ENCODE measurements at places on chromosomes 7 and 10.

DNA sequence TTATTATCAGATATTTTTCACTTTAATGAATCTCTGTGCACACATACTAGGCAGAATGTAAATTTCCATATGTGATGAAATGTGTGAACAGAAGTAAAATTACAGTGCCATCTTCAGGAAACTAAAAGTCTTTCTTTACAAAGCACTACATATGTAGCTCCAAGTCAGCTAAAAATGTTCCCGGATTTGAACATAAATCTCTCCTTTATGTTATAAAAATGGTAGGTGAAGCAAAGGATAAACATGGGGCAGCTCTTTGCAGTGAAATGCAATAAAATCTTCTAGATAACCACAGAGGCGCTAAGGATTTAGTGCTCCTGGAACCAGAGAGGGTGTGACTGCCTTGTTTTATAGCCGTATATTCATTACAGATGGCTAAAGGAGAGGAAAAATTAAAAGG is 104.9 kb upstream of the C7orf33 start:
- no peak for DNase-seq

DNA sequence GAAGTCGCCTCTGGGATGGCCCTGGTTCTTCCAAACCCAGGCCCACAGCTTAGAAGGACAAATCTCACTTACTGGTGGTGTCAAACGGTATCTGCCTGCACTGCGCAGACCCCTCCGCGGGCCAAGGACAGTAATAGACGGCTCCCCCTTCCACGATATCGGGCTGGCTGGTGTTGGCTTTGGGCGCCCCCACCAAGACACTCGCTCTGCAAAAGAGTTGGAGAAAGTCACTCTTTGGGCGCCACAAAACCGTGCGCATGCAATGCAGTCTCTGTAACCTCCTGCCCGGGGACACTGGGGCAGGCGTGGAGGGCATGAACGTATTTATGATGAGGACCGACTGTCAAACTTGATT is 1.1 kb downstream of the ITGA8 start:
- peak; percentile 9 for DNase-seq

DNA sequence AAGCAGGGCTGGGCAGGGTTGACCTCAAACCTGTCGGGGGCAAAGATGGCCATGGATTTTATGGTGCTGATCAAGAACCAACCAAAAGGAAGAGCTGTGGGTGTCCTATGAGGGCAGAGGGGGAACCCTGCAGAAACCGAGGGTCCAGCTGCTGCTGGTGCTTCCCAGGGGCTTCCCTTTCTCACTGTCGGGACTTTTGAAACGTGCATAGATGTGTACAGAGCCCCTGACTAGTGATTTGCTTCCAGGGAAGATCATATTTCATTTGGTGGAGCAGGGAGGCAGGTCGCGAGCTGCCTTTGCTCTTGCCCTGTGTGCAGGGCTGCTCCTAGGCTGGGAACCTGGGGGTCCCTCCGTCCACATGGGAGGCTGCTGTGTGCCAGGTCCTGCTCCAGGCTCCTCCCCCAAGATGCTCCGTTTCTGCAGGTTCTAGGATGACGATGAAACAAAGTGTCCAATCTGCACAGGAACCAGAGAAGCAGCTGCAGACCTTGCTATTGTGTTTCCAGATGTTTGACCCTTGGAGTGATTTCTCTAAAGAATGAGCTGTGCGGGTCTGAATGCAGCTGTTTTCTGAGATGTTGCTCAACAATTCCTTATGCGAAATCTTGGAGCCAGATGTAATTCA is 9.4 kb upstream of the INPP5A start:
- no peak for DNase-seq

DNA sequence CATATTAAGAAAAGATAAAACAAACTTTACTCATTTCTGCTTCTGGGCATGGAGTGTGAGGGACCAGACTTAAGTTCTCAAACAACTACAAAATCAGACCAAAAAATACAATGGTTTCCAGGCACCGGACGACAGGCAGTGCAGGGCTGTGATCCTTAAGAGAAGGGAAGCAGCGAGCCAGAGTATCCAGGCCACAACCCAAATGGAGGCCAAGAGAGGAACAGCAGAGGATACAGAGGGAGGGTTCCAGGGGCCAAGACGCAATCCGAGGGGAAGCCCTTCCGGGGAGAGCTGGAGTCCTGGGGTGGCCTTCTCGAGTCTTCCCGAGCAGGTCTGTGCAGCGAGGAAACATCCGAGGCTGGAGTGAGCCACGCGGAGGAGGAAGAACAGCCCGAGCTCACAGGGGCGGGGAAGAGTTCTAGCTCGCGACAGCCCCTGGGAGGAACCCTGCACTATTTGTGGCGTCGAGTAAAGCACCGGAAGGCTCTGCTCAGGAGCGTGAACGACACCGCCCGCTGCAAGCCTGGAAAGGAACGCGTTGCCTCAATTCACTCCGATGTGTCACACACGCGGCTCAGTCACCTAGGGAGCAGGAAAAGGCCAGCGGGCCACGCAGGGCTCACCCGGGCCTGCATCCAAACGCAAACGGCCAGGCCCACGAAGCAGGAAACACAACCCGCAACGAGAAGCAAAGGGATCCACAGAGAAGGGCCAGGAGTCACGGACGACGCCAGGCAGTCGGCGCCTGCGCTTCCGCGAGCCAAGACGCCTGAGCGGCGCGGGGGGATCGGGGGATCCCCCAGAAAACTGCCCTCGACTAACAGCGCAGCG is 933 bp upstream of the RNF32 start:
- DNase-seq: no peak

DNA sequence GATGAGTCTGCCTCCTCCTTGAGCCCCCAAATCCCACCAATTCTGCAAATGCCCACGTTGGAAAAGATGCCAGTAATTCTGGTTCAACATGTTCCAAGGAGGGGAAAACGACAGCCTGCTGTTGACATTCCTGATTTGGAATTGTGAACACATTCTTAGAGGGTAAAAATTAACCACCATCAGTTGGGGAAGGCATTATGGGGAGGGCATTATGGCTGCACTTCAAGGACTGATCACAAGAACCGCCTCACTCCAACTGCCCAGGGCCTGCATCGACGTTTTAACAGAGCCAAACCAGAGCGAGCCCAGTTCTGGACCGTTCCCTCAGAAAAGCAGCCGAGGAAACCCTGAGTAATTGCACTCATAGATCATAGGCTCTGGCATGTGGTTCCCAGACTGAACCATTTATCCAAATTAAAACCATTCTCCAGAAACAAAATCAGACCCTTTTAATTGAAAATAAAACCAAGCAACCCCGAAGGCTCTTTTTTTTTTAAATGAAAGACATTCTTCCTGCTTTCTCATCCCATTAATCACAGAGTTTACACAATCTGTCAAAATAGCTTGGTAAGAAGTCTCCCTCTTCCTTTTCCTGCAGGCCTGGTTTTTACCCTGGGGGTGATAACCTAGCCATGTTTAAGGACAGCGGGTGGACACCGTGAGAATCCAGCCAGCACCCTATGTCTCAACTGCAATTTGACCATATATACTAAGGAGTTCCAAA is 8.0 kb downstream of the TNS3 start:
- no peak for DNase-seq

GRCh38 chr7:8204339-8205030 is 57.5 kb downstream of the ICA1 start:
- no peak for DNase-seq

- DNase-seq: no peak
Measured at GRCh38 chr10:27605318-27605717, 101.2 kb downstream of the RAB18 start.

GRCh38 chr10:95560278-95561176 is 644 bp downstream of the SORBS1 start:
- DNase-seq: no peak

GRCh38 chr7:114818501-114818900 is 103.4 kb upstream of the MDFIC start:
- DNase-seq: no peak

DNA sequence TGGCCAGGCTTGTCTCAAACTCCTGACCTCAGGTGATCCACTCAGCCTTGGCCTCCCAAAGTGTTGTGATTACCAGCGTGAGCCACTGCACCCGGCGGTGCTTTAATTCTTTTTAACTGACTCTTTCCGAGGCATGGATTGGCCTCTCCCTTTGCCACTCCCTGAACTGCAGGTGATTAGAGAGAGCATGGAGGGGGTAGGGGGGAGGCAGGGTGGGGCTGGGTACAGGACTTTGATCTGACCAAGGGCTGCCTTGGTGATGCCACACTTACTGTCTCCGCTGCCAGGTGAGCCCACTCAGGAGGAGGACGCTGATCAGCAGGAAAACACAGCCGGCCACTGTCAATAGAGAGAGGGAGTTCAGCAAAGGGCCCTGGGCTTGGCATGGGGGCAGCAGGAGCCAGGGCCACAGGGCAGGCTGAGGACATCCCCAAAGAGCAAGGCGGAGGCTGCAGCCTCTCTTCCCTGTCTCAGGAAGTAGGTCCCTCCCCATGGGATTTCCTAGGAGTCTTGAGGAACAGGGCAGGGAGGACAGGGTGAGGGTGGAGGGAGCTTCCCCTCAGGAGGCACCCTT is 40.5 kb upstream of the IL15RA start:
- no peak for DNase-seq

DNA sequence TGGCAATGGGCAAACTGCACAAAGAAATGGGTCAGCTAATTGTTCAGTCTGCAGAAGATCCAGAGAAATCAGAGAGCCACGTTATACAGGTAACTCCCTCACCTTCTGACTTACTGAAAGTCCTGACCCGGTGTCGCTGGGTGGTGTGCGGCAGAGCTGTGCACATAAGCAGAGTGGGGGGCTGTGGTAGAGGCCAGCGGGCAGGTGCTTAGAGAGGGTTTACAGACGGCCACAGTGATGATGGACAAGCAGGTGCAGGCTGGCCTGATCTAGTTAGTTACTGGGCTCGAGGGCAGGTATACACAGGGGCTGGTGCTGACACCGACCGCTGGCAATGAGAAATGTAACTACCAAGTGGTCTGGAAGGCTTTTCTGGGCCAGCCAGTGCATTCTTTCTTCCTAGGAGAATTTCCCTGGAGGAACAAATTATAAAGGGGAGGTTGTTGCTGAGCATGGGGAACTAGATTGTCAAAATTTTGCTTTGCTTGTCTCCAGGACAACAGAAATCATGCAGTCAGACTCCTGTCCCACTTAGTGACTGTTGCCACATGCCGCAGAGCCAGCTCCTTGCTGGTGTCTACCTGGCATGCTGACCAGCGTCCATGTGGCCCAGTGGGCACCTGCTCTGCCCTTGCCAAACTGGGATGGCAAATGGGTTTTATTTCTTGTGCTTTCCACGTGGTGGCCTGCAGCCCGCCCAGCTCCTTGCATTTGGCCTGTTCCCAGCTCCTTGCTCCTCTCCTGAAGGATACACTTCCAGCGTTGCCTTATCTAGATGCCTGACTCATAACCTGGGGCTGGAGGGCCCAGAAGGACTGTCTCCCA is 28.8 kb downstream of the DENND10 start:
- no peak for DNase-seq

DNA sequence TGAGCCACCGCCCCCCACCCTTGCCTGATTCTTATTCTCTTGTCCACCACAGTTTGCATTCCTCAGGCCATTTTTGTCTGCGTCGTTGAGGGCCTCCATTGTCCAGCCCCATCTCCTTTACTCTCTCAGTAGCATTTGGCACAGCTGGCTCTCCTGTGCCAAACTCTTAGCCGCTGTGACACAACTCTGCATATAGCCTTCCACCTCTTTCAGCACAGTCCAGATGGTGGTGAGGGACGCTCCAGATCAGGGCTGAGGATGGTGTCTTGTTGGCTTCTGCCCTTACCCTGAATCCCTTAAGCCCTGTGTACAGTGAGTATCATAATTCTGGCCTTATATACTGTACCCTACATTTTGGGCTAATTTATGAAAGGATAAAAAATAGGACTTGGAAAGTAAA is 45.6 kb downstream of the BMPR1A start:
- DNase-seq: no peak

DNA sequence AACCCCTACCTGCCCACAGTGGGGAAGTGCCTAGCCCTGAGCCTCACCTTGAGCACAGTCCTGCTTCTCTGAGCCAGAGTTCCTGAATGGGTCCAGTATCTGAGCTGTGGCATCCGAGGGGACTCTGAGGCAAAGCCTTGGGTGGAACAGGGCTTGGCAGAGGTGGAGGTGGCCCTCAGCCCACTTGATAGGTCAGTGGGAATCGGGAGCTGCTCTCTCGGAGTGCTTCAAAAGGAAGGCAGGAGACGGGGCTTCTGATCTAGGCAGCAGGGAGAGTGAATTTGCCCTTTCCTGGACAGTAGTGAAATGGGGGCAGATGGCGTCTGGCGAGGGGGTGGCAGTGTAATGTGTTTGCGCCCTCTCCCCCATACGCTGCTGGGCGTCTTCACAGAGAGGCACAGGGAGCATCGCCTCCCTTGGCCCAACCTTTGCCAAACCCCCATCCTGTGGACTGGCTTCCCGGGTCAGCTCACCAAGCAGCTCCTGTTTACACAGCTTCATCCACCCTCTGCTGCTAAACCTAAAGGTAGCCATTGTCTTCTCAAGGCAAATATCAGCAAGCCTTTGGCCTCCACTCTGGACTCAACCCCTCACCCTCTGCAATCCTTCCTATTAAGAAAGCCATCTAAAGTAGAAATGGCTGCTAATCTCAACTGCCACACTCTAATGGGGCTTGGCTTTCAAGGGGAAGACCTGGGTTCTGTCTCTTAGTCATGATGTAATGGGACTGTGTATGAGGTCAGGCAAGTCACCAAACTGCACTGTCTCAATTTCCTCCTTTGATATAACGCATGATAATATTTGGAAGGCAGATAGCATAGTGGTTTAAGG is 21.1 kb upstream of the VDAC2 start:
- DNase-seq: no peak

GRCh38 chr10:49300140-49300974 is 1.4 kb downstream of the C10orf71 start:
- no peak for DNase-seq

GRCh38 chr10:44053391-44053790 is 331.5 kb downstream of the CXCL12 start:
- DNase-seq: no peak

- DNase-seq: no peak
Measured at GRCh38 chr7:1095621-1096155, 7.8 kb downstream of the GPER1 start.

GRCh38 chr7:158251061-158251965 is 336.3 kb downstream of the PTPRN2 start:
- DNase-seq: no peak

GRCh38 chr7:36286226-36286625 is 103.4 kb upstream of the ANLN start:
- no peak for DNase-seq

GRCh38 chr10:89100680-89101079 is 106.4 kb downstream of the CH25H start:
- no peak for DNase-seq

DNA sequence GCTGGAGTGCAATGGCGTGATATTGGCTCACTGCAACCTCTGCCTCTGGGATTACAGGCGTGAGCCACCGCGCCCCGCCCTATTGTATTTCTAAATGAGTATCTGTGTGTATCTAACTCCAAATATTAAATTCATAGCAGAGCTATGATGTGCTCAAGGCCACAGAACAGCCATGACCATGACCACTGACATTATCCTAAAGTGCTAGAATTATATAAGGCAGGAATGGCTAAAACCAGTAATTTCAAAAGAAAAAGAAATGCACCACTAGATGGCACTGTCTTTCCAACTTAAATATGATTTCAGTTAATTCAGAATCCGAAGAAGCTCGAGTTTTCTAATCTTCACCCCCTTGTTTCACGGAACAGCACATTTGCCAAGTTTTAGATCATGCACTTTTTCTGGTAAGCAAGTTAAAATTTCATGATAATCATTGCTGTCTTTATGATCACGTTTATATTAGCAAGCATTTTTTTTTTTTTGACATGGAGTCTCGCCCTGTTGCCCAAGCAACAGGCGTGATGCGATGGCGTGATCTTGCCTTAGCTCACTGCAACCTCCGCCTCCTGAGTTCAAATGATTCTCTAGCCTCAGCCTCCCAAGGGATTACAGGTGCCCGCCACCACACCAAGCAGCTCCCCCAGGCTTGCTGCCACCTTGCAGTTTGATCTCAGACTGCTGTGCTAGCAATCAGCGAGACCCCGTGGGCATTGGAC is 65.3 kb downstream of the OR13A1 start:
- peak; percentile 51 for DNase-seq

Data from neuronal stem cell (in vitro differentiated cells).